Activated T-cell treated with anti-CD3 and anti-CD28 coated beads, Interleukin-2, amount 50 U/mL, for 24 hours (primary cell): ENCODE measurements at places on chromosomes 13 and 19.

DNA sequence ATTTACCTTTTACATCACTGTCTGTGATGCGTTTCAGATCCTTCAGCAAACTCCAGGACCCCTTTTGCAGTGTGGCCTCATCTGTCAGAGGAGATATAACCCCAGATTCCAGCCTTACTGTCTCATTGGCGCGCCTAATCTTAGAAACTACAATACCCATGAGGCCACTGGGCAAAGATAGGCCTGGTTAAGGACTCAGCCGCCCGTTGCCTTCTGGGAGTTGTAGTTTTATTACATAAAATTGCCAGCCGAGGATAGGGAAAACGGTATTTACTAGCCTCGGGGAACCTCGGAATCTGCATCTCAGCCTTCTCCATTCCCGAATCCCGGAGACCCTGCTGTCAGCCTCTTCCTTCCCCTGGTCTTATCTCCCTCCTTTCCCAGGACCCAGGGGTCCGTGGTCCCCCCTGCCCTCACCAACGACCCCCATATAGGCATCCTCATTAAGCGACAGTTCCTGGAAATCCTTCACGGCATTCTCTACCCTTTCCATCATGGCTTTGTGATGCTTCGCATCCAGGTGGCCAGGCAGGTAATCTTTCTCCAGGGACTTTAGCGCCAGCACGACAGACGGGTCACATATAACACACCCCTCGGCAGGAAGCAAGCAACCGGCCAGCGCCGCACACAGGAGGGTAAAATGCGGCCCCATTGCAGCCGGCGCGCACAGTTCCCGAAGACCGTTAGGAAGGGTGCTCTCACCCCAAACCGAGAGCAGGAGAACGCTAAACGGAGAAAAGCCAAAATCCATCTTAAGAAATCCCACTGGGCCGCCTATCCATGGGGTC, 1.3 kb downstream of the IZUMO1 start:
- no peak for DNase-seq

GRCh38 chr19:4266253-4267000, 12.6 kb upstream of the SHD start:
- no peak for DNase-seq

DNA sequence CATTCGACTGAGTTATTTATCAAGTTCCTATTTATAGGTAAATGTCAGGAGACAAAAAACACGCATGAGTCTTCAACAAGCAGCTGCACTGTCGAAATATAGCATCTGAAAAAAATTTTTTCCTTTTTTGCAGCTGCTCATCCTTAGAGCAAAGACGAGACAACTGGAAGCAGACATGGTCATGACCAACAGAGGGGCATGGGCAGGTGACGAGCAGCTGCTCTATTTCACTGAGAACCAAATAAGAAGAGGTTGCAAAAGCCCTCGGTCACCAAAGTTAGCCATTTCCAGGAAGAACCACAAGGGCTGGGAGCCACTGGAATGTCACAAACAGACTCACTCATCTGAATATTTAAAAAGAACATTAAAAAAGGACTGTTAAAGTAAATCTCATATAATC, 22.2 kb downstream of the SOHLH2 start:
- DNase-seq, result no peak

- DNase-seq, result no peak
Measured at GRCh38 chr13:23899555-23899954, 2.3 kb upstream of the C1QTNF9B start.

DNA sequence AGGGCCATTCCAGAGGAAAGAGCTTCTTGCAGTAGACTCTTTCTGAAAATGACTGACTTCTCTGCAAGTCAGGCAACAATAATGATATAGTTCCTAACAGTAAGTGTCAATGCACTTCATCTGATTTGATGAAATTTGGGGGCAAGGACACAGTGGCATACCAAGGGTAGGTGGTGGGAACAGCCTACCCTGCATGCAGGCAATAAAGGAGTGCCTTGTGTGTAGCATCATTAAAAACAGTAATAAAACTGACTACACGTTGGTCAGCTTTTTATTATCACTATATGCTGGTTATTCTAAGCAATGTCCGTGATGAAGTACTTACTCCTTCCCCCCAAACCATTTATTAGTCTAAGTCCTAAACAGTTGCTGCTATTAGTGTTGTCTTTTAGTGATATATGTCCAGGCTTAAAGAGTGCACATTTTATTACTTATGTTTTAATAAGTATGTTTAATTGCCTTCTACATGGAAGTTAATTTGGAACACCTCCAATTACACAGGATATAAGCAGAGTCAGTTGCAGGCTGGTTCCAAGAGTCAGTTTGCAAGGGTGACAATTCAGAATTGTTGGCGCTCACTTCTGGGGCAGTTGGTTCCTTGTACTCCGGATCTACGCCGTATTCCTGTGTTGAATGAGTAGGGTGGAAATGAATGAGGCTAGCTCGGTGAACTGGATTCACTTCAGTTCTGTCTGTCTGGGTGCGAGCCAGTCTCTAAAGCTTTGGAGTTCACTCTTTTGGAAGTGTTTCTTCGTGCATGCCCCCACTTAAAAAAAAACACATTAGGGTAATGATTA, 84.0 kb downstream of the RGCC start:
- no peak for DNase-seq

DNA sequence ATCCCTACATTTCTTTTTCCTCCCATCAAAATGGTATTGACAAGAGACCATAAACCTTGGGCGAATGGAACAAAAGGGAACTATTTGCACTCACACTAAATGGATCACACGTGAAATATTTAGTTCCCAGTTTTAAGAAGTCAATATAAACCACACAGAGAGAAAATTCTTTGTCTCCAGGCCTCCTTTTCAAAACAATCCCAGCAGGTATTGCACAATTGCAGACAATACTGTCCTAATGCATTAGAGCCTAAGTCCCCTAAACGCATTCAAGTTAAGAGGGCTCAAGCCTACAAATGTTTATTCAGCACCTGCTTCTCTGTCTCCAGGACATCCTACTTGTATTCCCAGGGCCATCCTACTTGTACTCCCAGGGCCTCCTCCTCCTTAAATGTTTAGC, 1.3 kb upstream of the B3GLCT start:
- no peak for DNase-seq

DNA sequence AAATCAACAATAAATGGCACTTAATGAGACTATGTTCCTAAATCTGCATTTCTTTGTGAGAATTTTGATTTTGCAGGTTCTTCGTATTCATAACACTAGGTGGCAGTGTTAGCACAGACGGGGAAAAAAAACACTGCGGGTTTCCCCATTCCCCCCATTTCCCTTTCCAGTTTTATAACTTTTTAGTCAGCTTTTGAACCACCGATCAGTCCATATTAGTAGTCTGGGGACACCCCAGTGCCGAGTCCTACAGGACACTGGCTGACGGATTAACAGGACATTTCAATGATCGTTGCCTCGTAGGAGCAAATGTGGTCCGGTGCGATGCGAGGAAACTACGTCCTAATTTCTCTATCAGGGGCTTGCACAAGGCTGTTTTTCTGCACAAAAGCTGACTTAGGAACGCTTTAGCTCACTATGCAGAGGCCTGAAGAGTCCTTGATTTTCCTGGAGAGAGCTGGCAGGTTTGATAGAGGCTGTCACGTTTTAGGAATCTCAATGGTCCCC, 234.3 kb downstream of the LMO7 start:
- peak; percentile 44 for DNase-seq

DNA sequence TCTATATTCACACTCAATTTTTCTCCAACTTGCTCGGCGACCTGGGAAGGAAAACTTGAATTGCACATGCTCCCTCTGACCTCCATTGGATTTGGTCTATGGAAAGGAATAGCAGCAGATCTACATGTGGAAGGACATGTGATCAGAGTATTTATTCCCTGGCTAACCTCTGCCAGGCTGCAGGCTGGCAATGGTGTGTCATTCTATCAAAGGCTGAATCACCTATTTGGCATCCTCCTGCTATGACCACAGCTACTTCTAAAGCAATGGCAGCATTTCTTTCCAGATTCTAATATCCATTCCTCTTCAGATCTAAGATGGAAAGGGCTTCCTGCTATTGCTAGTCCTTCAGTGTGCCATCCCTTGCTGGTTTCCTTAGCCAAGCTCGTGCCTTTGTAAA, 144.3 kb upstream of the FREM2 start:
- no peak for DNase-seq

DNA sequence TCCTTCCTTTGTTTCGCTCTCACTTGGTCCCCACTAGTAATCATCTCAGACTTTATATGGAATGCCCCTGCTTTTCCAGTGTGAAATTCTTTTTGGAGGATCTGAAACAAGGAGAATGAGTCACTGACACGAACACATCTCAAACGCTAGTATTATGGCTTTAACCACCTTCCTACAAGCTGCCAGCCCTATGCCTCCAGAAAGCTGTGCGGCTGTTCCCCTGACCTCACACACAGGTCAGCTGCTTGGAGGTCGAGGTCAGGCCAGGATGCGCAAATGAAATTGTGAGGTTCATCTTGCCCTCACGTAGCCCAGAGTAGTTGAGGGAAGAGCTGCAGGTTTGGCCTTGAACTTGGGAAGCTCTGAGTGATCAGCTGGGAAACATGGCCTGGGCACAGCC, 449.8 kb downstream of the FGF9 start:
- no peak for DNase-seq

DNA sequence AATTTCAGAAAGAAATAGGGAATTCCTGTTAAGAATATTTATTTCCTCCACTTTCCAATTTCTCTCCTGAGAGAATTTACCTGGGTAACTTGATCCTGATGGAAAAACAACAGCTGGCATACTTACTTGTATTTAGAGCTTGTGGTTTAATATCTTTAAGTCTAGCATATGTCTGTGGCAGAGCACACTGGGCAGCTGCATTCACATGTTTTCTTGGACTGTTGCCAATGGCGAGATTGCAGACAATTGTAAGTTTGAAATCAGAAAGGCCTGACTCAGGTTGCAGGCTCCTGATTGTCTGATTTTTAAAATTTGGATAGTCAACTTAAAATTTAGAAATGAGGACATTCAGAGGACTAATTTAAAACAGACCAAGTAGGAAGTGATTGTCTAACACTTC, 66.9 kb downstream of the NHLRC3 start:
- DNase-seq, result no peak

GRCh38 chr13:42418184-42418583, 146.2 kb downstream of the AKAP11 start:
- no peak for DNase-seq

DNA sequence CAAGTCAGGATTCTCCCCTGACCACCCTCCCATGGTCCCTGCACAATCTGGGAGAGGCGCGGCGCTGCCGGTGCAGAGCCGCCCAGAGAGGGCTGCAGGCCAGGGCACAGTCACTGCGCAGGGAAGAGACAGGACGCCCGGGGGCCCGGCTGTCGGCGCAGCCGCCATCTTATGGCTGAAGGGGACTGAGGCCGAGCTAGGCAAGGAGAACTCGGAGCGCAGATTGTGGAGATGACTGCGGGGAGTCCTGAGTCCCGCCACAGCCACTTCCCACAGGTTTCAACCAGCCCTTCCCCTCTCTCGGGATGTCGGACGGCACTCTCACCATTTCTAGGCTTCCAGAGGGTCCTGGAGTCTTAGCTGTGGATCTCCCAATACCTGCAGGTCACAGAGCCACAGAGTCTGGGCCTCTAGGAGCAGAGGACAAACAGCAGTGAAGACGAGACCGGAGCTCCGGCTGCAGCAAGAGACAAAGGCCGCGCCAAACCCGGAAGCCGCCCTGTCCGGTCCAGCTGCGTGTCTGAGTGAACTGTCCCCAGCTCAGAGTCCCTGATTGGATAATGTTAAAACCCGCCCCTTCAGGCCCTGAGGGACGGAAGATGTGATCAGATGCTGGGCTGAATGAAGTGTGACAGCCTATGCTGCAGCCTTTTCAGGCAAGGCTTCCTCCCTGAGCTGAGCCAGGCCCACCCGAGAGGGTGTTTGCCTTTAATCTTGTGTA, at the start of gene ZNF708:
Gene ZNF708 (minus strand): TSS at position 526 of the 721 bp plus-strand sequence. CDS start 198 bp downstream, at position 328.
- DNase-seq, result peak; percentile 81

DNA sequence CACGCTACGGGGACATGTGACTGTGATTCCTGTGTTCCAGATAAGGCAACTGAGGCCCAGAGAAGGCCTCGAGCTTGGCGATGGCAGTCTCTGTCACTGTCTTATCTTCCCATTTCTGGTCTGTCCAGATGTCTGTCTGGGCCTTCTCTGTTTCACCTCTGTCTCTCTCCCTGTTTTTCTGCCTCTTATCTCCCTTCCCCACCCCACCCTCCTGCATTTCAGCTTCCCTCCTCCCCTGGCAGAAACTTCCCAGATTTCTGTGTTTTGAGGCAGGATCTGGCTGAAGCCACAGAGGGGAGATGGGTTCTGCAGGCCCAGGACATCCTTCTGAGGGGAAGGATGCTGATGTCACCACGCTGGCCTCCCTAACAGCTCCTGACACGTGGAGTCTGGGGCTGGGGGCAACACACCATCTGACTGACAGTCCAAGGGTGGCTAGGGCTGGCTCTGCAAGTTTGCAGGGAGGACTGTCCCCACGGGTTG, 14.4 kb downstream of the PAK4 start:
- no peak for DNase-seq

DNA sequence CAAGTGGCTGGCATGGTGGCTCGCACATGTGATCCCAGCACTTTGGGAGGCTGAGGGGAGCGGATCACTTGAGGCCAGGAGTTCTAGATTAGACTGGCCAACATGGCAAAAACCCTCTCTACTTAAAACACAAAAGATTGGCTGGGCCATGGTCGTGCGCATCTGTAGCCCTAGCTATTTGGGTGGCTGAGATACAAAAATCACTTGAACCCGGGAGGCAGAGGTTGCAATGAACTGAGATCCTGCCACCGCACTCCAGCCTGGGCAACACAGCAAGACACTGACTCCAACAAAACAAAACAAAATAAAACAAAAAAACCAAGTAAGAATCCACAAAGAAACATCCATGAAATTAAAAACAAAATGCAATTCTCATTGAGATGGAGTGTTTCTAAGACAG, 630.6 kb downstream of the UQCRFS1 start:
- no peak for DNase-seq

GRCh38 chr13:25602176-25602575, 230.4 kb downstream of the ATP8A2 start:
- no peak for DNase-seq

GRCh38 chr19:31533114-31533513, 183.9 kb upstream of the TSHZ3 start:
- DNase-seq, result no peak
